ENCODE measurements at places on chromosomes 6 and 20. TPM values are rescaled to one million over a fixed set of nuclear protein-coding genes. Genes with fewer than 3 reads are reported as not detected.

- H3K4me3 ChIP-seq = no peak overlapping the region
- no peak for DNase-seq
- H3K27ac ChIP-seq = no peak overlapping the region
- H3K4me1 ChIP-seq = no peaks in the 10 kb centered on the region
- no peaks in the 10 kb centered on the region for H3K36me3 ChIP-seq
Observed at GRCh38 chr6:81906709-81907204, 154.3 kb upstream of the TENT5A start.

DNA sequence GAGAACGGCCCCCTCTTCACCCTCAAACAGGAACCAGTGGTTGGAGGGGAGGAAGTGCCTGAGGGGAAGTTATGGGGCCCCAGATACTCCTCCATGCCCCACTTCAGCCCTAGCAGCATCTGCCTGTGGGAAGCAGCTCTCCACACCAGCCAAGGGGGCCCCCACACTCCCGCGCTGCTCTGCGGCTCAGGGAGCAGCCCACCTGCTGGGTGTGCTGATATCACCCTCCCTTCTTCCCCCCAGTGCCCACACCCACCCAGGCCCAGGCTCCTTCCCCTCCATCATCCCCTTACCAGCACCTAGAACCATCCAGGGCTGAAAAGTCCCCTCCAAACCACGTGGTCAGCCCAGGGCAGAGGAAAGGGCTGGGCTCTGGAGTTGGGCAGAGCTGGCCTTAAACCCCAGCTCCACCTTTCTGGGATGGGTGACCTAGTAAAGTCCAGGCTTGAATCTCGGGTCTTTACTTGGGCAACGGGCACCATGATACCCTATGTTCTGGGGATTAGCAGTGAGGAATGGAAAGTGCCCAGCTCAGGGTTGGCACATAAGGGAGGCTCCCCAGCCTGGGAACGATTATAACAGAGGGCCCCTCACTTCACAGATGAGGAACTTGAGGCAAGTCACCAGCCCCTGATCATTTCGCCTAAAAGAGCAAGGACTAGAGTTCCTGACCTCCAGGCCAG lies 663 bp downstream of the LST1 start:
- peaks cover 28% of the 10 kb centered on the region for H3K27me3 ChIP-seq
- no peak for DNase-seq
- H3K27ac ChIP-seq = no peak overlapping the region
- no peak overlapping the region for H3K4me3 ChIP-seq

- H3K4me3 ChIP-seq = no peak overlapping the region
- no peak for DNase-seq
- H3K27me3 ChIP-seq = peaks cover 7% of the 10 kb centered on the region
- peaks cover 9% of the 10 kb centered on the region for H3K4me1 ChIP-seq
- no peaks in the 10 kb centered on the region for H3K36me3 ChIP-seq
- no peak overlapping the region for H3K27ac ChIP-seq
Observed at GRCh38 chr6:70663881-70664466, 3.7 kb upstream of the SMAP1 start.

- no peak overlapping the region for H3K27ac ChIP-seq
- no peaks in the 10 kb centered on the region for H3K27me3 ChIP-seq
- no peak for DNase-seq
- H3K4me3 ChIP-seq = no peak overlapping the region
Observed at GRCh38 chr6:157106487-157106886, 216.8 kb downstream of the TMEM242 start.

DNA sequence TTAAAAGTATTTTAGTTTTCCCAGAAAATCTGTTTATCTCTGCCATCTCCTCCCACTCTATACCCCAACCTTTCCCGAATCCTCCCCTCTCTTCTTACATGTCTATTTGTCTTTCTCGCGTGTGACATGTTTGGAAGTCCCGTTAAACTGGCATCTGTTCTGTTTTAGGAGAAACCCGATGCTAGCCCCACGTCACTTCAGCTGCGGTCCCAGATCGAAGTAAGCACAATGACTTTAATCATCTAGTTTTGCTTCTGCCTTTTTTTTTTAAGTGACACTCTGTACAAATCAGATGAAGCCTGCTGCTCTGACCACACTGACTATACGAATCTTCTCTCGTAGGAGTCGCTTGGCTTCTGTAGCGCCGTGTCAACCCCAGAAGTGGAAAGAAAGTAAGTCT lies 97.4 kb downstream of the SASH1 start:
- H3K4me3 ChIP-seq = no peak overlapping the region
- no peaks in the 10 kb centered on the region for H3K27me3 ChIP-seq
- DNase-seq = no peak
- H3K4me1 ChIP-seq = no peaks in the 10 kb centered on the region
- no peak overlapping the region for H3K27ac ChIP-seq

GRCh38 chr6:11750682-11751081 lies 27.9 kb downstream of the ADTRP start:
- peaks cover 13% of the 10 kb centered on the region for H3K4me1 ChIP-seq
- H3K27me3 ChIP-seq = peaks cover 4% of the 10 kb centered on the region
- H3K36me3 ChIP-seq = no peaks in the 10 kb centered on the region
- no peak overlapping the region for H3K27ac ChIP-seq
- no peak overlapping the region for H3K4me3 ChIP-seq
- DNase-seq = no peak

SOX18 gene
- total RNA-seq = not detected

FAM217A gene
- 0.13 TPM for total RNA-seq

DSE gene
- total RNA-seq = 21.4 TPM

HNF4A gene
- total RNA-seq = 71.1 TPM

- DNase-seq = no peak
- H3K27ac ChIP-seq = no peak overlapping the region
- no peak overlapping the region for H3K4me3 ChIP-seq
- H3K4me1 ChIP-seq = no peaks in the 10 kb centered on the region
- H3K36me3 ChIP-seq = peaks cover 1% of the 10 kb centered on the region
- peaks cover 17% of the 10 kb centered on the region for H3K27me3 ChIP-seq
Observed at GRCh38 chr20:58833921-58834320, 16.8 kb downstream of the GNAS-AS1 start.

DNA sequence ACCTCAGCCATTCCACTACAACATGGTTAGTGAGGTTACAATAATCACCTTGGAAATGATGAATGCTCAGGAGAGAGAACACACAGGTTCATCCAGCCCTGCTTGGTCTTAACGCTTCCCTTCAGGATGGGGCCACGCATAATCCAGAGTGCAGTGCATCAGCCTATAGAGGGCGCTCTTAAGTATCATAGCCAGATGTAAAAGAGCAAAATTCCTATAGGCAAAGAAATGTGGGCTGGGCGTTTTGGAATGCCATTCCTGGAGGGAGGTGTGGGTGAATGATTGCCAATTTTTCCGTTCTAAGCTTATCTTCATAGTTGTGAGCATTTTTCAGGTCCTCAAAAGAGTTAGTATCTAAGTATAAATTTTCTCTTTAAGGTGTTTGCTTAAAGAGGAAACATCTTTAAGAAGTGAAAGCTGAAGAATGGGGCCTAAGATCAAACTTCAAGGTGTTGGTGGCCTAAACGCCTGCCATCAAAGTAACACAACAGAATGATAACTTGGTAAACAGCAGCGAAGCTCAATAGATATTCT lies 1.8 kb downstream of the RIPOR2 start:
- DNase-seq = no peak
- H3K4me1 ChIP-seq = peaks cover 26% of the 10 kb centered on the region

DNA sequence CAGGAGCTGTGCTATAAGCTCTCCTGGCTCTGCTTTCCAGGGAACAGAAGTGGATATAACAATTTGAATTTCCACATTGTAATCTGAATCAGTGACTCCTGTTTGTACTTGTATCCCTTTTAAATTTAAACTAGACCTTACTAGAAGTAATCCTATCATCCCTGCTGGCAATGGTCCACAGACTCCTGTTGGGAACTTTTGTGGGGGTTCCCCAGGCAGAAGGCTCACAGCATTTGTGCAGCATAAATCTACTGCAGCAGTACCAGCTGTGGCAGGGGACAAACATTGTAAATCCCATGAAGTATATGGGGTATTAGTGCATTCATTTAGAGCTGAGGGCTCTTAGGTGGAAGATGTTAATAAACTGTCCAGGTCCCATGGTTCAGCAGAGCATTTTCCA lies 12.0 kb upstream of the PDCD2 start:
- H3K4me3 ChIP-seq = no peak overlapping the region
- H3K27me3 ChIP-seq = peaks cover 4% of the 10 kb centered on the region
- DNase-seq = no peak

GRCh38 chr6:129446272-129447197 lies 263.4 kb downstream of the ARHGAP18 start:
- DNase-seq = no peak
- H3K4me3 ChIP-seq = no peak overlapping the region
- no peaks in the 10 kb centered on the region for H3K36me3 ChIP-seq

DNA sequence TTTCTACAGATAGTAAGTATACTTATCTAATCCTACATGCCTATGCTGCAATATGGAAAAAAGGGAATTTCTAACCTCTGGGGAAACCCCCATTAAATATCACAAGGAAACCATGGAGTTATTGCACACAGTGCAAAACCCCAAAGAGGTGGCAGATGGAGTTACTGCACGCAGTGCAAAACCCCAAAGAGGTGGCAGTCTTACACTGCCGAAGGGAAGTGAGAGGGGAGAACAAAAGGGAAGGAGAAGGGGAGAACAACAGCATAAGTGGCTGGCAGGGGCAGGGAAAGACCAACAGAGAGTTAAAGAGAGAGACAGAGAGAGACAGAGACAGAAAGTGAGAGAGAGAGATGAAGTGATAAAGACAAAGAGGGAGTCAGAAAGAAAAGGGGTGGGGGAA lies 43.8 kb upstream of the EIF2S2 start:
- peaks cover 6% of the 10 kb centered on the region for H3K4me1 ChIP-seq
- peak overlapping the region; percentile 49 for H3K27ac ChIP-seq
- H3K27me3 ChIP-seq = peaks cover 17% of the 10 kb centered on the region

OVOL2 gene
- 5.4 TPM for total RNA-seq

OR2B6 gene
- total RNA-seq = not detected

DNA sequence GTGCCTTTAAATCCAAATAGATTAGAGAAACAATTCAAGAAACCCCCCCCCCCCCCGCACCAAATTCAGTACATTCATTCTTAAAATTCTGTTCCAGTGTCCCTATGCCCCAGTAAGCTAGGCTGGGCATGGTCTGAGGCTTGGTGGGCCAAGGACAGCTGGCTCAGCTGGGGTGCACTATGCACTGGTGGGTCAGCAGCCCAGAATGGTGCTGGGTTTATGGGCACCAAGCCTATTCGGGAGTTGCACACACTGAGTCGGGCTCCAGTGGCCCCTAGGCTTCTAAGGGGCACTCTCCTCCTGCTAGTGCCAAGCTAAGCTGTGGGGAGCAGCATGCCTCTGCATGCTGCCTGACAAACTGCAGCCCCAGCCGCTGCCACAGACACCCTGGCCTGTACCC lies 20.1 kb upstream of the HLA-B start:
- no peak for DNase-seq
- no peak overlapping the region for H3K4me3 ChIP-seq
- H3K4me1 ChIP-seq = no peaks in the 10 kb centered on the region
- peaks cover 16% of the 10 kb centered on the region for H3K27me3 ChIP-seq
- H3K36me3 ChIP-seq = no peaks in the 10 kb centered on the region

- peaks cover 2% of the 10 kb centered on the region for H3K4me1 ChIP-seq
- H3K36me3 ChIP-seq = peaks cover 21% of the 10 kb centered on the region
- H3K27me3 ChIP-seq = no peaks in the 10 kb centered on the region
- H3K4me3 ChIP-seq = no peak overlapping the region
- no peak for DNase-seq
Observed at GRCh38 chr6:109045493-109045892, 49.2 kb downstream of the SESN1 start.

- no peak overlapping the region for H3K27ac ChIP-seq
- DNase-seq = no peak
Observed at GRCh38 chr6:90249458-90249857, 47.2 kb downstream of the BACH2 start.

DNA sequence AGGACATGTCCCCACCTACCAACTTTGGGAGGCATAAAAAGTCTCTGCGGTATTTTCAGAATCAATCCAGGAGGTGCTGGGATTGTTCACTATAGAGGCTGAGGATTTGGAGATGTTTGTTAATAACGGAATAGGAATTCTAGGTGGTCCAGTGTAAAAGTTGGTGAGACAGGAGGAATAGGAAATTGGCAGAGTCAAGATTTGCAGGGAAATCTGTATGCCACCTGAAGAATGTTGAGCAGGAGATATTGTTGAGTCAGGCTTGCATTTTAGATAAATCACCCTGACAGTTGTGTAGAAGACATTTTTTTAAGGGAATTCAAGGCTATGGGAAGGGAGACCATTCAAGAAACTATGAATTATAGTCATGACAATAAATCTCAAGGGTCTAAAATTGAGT lies 124.8 kb downstream of the COL12A1 start:
- H3K27ac ChIP-seq = no peak overlapping the region
- H3K27me3 ChIP-seq = peaks cover 41% of the 10 kb centered on the region
- H3K36me3 ChIP-seq = no peaks in the 10 kb centered on the region
- peaks cover 3% of the 10 kb centered on the region for H3K4me1 ChIP-seq
- no peak for DNase-seq
- H3K4me3 ChIP-seq = no peak overlapping the region

C6orf163 gene
- 5.7 TPM for total RNA-seq

NOL7 gene
- 40.5 TPM for total RNA-seq

Data from progenitor cell of endocrine pancreas (in vitro differentiated cells).